ENCODE measurements at places on chromosomes 6 and 20. TPM values are rescaled to one million over a fixed set of nuclear protein-coding genes. Genes with fewer than 3 reads are reported as not detected.

GRCh38 chr20:24769878-24770627 lies 179.0 kb upstream of the CST7 start:
- no peak for DNase-seq

GRCh38 chr6:130187335-130188206 lies 35.2 kb downstream of the SAMD3 start:
- DNase-seq: no peak

DNA sequence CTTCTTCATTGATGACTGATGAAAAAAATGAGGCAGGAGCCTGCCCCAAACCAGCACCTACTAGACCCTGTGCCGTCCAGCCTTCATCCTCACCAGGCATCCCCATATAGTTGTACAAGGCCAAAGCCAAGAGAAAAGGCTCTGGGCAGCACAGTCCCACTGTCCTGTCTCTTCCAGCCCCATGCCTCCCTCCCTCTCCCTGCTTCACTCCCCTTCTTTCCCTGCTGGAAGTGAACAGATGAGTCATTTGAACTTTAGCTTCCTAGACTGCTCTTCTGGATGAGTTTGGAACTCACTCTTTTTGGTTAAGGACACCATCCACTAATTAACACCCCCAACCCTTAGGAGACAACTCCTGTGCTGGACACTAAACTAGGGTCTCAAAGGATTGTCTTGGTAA lies 235.2 kb downstream of the LRFN2 start:
- DNase-seq: no peak

DNA sequence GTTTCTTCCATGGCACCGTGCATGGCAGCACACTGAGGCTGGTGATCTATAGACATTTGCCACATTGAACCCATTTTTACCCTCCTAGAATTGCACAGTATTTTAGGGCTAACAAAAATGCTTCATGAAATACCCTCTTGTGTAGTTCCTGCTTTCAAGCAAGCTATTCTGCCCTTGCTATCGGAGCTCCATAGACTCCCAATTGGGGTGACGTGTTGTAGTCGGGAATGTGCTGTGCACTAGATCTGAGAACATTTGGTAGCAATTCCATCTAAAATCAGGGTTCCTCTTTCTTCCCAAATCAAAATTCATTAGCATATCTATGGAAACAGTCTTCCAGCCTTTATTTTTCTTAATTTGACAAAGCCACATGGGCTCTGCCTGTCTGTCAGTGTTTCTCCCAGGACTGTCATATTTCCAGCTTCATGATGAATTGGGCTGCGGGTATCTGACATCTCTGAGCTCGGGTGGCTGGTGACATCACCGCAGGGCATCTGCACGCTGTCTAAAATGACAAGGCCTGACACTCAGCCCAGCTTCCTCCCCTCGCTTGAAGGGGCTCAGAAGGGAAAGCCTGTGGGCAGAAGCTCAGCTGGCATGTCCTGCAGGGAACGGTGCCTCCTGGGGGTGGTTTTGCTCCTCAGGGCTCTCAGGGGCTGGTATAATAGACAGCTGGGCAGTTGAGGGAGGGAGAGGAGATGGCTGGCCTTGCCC lies 406.4 kb downstream of the QKI start:
- DNase-seq: no peak

- no peak for DNase-seq
Measured at GRCh38 chr20:21968486-21968885, 263.0 kb downstream of the PAX1 start.

GRCh38 chr6:161947371-161947770 lies 673.5 kb upstream of the AGPAT4 start:
- no peak for DNase-seq

DNA sequence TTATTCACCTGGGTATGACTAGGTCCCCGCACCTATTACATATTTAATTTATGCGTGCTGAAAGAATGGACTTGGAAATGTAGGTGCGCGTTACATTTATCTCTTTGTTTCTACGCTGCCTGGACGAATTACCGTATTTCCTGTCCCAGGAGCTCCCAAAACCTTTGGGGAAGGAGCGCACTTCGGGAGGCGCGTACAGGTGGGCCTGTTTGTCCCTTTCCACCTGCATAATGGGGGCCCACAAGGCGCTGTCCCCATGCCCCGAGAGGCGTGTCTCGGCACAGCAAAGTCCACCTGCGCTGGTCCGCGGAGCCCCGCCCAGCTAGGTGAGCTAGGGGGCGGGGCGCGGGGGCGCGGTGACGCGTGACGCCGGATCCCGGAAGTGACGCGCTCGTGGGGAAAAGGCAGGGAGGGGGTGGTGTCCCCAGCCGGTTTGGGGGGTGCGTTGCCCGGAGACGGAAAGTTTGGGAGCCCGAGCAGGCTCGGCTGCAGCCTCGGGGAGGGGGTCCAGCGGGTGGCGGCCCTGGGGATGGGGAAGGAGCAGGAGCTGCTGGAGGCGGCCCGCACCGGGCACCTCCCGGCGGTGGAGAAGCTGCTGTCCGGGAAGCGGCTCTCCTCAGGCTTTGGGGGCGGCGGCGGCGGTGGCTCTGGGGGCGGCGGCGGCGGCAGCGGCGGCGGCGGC lies at the start of gene ANKS1A:
ANKS1A (plus strand) TSS at position 382 of the 682 bp plus-strand sequence; CDS start at position 530, 148 bp downstream.
- DNase-seq: peak; percentile 18

- DNase-seq: peak; percentile 81
Measured at GRCh38 chr20:19735446-19735845, 22.6 kb upstream of the RIN2 start.

- DNase-seq: no peak
Measured at GRCh38 chr6:62528894-62529526, 243.0 kb upstream of the KHDRBS2 start.

- no peak for DNase-seq
Measured at GRCh38 chr20:55792049-55792448, 213.3 kb downstream of the CBLN4 start.

DNA sequence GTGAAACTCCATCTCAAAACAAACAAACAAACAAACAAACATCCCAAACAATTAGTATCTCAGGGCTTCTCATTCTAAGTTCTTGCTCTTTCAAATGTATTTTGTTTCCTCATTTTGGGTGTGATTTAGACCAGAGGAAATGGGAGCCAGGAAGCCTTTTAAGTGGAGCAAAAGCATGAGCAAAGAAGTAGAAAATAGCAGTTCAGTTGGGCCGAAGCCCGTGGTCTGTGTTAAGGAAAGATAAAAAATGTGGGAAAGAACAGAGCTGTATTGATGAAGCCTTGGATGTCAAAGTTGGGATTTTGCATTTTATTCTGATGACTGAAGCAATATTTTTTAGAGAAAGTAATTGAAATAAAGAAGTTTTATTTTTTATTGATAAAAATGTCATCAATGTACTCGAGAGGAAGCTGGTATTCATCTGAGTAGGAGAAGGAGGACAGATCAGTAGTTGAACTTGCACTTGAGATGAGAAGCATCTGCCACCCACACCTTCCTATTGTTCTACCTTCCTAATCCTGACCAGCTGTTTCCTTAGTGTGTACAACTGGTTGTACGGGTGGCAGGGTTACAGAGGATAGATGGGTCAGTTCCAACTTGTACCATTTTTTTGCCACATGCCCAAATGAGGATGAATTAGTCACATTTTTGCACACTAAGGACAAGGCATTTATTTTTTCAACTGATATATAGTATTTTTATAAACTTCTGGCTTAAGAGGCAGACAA lies 56.1 kb downstream of the KIAA0408 start:
- DNase-seq: no peak

- peak; percentile 87 for DNase-seq
Measured at GRCh38 chr6:82045965-82046756, 201.4 kb downstream of the IBTK start.

DNA sequence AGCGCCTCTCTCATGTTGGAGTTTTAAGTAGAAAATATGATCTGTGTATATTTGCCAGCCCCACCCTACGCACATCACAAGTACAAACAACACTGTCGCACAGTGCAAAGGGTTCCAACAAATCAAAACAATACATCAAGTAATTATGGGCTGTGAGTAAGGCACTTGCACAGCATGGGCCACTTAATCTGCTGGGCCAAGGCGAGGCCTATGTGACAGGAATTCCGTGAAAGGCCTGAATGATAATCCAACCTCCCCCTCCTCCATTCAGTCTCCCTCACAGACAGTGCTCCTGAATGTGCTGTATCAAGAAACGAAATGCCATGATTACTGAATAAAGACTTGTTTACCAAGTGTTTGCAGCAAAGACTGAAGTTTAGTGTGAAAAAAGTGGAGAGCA lies 130.1 kb upstream of the SLC2A12 start:
- no peak for DNase-seq

GRCh38 chr6:170285482-170285881 lies 5.4 kb downstream of the DLL1 start:
- no peak for DNase-seq

- DNase-seq: no peak
Measured at GRCh38 chr6:116553451-116553850, at the start of gene CALHM4. TSS of gene CALHM4 (plus strand) at chr6:116553751. CDS start at chr6:116553794, 43 bp downstream.

DNA sequence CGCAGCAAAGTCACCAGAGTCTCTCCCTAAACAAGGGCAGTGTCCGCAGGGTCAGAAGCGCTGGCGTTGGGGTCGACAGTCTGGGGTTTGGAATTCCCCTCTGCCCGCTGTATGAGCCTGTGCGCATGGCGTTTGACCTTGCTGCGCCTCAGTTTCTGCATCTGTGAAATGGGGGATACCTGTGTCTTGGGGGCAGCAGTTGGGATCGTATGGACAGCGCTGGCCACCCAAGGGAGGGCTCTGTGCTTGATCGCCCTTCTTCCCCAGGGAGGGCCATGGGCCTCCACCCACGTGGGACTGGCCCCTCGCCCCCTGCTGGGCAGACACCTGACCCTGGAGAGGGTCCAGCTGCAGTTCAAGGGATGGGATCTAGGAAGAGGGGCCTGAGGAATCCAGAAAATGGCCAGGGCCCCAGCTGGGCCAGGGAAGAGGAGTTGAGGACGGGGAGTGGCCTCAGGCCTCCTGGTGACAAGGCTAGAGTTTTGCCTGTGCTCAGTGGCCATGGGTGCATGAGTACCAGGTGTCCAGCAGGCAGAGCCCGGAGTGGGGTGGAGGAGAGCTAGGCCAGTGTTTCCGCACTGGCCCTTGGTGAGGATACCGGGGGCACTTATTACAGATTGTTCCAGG lies 26.4 kb upstream of the PHACTR3 start:
- no peak for DNase-seq

DNA sequence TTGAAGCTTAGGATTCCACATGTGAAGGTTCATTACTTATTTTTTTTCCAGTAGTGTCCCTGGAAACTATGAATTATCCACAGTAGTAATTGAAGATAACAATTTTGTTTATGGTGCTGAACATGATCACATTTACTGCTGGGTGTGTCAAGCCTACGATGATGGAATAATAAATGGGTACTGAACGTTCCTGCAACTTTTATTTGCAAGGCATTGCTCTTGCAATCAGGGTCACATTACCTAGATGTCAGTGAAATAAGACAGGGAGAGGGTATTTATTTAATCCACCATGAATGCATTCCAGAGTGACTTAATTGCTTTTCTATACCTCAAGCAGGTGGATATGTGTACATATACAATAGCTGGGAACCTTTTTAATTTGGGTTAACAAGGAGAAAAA lies 27.0 kb upstream of the MLIP start:
- no peak for DNase-seq

GRCh38 chr20:25692499-25692898 lies 4.2 kb downstream of the ZNF337 start:
- DNase-seq: no peak

DNA sequence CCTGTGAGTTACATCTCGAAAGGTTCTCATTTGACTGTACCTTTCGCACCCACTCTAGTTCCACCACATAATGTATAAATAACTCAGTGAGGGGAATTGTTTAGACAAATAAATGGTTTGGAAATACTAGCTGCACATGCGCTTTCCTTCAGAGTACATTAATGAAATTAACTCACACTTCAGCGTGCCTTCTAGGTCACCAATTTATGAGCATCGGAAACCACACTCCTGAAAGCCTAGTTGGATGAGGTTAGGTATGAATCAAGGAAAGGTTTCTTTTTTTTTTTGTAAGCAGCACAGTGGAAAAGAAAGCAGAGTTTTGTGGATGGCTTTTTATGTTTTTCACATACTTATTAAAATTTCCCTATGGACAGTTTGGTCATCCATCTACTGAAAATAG lies 247.8 kb upstream of the TCF21 start:
- peak; percentile 26 for DNase-seq

DNA sequence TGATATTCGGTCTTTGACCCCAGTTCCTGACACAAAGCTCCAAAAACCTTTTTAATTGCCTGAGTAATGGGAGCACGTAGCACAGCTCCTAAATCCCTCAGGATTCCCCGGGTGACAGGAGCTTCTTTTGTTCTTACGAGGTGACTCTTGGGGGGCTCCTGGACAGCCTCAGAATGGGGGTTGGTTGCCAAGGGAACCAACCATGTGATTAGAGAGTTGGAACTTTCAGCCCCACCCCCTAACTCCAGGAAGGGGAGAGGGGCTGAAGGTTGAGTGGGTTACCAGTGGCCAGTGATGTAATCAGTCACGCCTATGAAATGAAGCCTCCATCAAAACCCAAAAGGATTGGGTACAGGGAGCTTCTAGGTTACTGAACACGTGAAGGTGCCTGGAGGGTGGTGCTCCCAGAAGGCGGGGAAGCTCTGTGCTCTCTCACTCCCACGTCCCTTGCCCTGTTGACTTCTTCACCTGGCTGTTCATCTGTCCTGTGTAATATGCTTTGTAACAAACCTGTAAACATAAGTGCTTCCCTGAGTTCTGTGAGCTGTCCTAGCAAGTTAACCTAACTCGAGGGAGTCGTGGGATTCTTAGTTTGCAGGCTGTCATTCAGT lies 89.5 kb downstream of the CHMP4B start:
- no peak for DNase-seq

GRCh38 chr20:10453241-10453640 lies 18.1 kb downstream of the SLX4IP start:
- DNase-seq: no peak

DNA sequence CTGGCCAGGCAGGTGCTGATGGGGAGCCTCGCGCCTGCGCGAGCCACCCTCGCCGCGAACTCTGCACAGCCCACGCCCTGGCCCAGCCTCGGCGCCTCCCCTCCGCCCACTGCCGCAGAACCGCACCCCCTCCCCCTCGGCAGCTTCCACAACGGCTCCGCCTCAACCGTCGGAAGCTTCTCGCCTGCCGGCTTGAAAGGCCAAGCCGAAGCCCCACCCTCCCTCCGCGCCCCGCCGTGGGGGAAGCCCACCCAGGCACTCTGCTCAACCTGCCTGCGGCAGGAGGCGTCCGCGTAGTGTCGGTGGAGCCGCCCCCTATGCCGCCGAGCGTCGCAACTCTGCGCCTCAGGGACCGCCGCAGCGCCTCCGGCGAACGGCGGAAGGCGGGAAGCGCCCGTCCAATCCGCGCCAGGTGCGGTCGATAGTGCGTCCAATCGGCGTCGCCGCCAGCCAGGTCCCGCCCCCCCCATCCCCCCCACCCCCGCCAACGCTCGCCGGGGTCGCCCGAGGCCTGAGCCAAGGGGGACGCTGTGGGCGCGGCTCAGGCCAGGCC lies at the start of gene SYCP2:
SYCP2 (minus strand) TSS at position 342 of the 553 bp plus-strand sequence. CDS start 11,224 bp downstream, outside the sequence.
- DNase-seq: no peak

CST2 gene
- 1.7 TPM for total RNA-seq

PGC gene
- not detected for total RNA-seq

EYA4 gene
- total RNA-seq: 1.3 TPM

C4A gene
- total RNA-seq: 3.8 TPM

C6orf58 gene
- total RNA-seq: not detected

SPTLC3 gene
- 5.6 TPM for total RNA-seq

FAM162B gene
- total RNA-seq: not detected

CAGE1 gene
- 0.30 TPM for total RNA-seq

C2 gene
- 0.20 TPM for total RNA-seq

CCN6 gene
- not detected for total RNA-seq

MC3R gene
- not detected for total RNA-seq

PSMB1 gene
- total RNA-seq: 192 TPM

KIF13A gene
- 38.4 TPM for total RNA-seq

ZNF391 gene
- 6.0 TPM for total RNA-seq

HMGCLL1 gene
- 0.24 TPM for total RNA-seq

SPAG4 gene
- 1.2 TPM for total RNA-seq

RWDD1 gene
- 42.1 TPM for total RNA-seq

RIPOR2 gene
- 0.29 TPM for total RNA-seq

USP49 gene
- total RNA-seq: 5.5 TPM

ZCCHC3 gene
- total RNA-seq: 18.6 TPM
